Activated CD8-positive, alpha-beta memory T cell treated with anti-CD3 and anti-CD28 coated beads for 24 hours (primary cell): ENCODE measurements at places on chromosomes 13 and 19.

GRCh38 chr13:97136418-97136817 is 85.7 kb upstream of the MBNL2 start:
- no peak for DNase-seq

DNA sequence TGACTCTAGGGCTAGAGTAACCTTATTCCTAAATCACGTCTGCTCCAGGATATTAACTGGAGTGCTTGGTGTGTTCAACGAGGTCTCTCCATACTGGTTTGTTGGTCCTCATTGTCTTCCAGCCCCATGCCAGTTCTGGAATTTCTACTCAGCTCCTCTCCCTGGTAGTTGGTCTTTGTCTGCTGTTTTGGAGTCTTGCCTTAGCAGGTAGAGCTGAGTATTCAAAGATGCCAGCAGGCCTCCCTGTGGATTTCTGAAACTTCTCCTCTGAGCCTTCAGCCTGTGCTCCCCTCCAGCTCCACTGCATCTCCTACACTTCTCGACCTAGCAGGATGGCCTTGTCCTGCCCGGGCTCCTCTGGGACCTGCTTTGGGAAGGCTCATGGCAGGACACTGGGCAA is 25.5 kb downstream of the SOX1 start:
- DNase-seq, result no peak

- DNase-seq, result no peak
Observed at GRCh38 chr13:47337781-47338507, 441.1 kb upstream of the HTR2A start.

- DNase-seq, result peak; percentile 19
Observed at GRCh38 chr13:110303644-110304043, 3.3 kb downstream of the COL4A1 start.

DNA sequence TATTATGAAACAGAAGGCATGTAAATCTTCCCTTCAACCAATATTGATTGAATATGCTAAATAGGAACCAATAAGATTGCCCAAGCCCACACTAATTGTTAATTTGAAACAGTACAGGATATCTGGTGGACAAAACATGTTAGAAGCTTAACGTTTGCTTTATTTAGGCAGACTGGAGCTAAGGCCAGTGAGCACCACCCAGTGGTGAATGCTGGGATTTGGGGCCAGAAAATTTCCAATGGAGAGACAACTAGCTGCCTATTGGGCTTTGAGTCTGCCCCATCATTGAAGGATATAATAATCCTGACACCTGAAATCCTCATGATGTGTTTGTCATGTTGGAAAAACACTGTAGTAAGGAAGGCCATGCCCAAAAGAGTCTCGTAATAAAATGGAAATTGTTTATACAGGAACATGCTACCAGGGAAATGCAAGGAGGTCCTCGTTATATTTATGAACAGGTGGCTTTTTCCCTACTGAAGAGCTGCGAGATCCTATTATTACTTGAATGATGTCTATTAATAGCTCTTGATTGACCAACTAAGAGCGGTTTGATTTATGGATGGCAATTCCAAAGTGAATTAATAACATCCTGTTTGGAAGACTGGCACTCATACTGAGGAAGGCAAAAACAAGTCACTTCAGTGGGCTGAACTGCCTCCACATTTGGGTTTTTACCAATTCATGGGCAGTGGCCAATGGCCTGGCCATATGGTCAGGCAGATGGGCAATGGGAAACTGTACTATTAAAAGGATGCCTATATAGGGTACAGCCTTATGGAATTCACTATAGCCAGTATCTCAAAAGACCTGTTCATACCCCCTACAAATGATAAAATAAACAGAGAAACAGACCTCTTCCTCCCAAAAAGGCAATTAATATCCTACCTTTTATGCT is 8.7 kb downstream of the SIGLECL1 start:
- DNase-seq, result peak; percentile 63

GRCh38 chr13:23427881-23428528 is 5.5 kb downstream of the SACS start:
- no peak for DNase-seq

- DNase-seq, result peak; percentile 79
Observed at GRCh38 chr19:10260141-10260584, 8.1 kb downstream of the MRPL4 start.

GRCh38 chr19:12331211-12331941 is 2.1 kb downstream of the ZNF563 start:
- DNase-seq, result peak; percentile 79

DNA sequence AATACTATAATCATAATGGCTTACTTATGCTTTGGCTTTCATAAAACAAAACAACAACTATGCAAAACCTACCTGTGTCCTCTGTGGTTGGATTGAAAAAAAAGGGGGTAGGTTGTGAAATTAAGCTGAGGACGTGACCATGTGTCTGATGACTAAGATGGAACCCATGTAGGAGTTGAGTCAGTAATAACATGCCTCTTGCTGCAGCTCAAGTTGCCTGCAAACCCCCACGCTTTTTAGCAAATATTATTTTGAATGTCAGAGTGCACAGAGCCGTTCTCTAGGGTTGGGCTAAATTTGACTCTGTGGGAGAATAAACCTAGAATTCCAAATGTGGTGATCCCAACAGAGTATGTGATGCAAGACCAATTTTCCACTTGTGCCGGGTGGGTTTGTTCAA is 209.3 kb downstream of the KCNRG start:
- no peak for DNase-seq

DNA sequence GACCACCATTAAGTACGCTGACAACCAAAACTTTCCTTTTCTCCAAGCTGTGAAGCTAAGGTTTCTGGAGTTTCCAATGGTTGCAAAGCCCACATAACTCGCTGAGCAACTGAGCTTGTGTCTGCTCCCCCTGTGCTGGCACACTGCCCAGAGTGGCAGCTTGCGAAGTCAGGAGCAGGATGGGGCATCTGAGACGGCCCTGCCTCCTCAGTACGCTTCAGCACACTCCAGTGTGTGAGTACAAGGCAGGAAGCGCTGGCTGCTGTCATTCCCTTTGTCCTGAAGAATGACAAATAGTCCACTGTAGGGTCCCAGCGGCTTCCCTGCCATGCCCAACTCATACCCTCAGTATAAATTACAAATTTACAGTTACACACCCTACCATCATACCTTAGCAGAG is 51.5 kb downstream of the SKA3 start:
- DNase-seq, result no peak

DNA sequence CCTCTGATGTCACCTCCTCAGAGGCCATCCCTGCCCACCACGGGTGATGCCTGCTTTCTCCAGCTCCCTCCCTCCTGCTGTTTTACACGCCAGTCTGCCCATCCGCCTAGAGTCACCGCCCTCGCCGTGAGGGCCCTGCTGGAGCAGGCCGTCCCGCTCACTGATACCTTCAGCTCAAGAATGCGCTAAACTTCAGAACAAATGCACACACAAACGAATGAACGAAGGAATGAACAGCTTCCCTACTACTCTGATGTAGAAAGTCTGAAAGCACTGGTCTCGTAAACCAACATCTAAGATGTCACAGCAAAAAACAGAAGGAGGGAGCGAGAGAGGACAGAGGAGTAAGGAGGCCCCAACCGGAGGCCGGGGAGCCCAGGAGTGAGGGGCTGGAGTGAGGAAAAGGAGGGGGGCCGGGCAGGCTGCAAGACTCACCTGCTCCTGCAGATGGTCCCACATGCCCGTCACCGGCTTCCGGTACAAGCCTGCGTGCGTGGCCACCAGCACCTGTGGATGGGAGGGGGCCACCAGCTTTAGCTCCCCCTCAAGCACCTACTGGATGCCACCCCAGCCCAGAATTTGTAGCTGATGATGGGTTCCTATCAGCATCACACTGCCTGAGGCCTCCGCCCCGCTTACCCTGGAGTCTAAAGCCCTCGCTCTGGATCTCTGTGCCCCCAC is 4.0 kb downstream of the PNKP start:
- DNase-seq, result no peak

DNA sequence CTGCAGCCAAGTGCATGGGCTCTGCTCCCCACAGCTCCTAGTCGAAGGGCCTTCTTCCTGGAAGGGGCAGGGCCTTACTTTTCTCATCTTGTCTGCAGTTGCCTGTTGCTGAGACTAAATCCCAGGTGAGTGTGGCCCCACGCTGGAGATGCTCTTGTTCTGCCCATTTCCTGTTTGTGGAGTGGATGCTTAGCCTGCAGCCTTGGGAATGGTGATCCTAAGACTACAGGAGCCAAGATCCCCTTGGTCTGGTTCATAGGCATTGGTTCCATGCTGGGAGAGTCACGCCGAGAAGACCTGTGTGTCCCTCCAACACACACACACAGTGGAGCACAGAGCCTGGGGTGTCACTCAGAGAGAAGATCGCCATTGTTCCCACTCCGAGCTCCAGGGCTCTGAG is 23.5 kb downstream of the CFAP97D2 start:
- DNase-seq, result no peak

- no peak for DNase-seq
Observed at GRCh38 chr13:73187106-73187505, 128.3 kb downstream of the KLF5 start.

GRCh38 chr13:44876782-44877324 is 112.4 kb downstream of the NUFIP1 start:
- no peak for DNase-seq

- no peak for DNase-seq
Observed at GRCh38 chr13:70188567-70188966, 80.3 kb upstream of the KLHL1 start.

GRCh38 chr13:105960326-105960725 is 575.1 kb downstream of the EFNB2 start:
- no peak for DNase-seq

- DNase-seq, result no peak
Observed at GRCh38 chr13:94914895-94915294, 202.6 kb upstream of the SOX21 start.

GRCh38 chr19:47274891-47275761 is 441 bp downstream of the INAFM1 start:
- DNase-seq, result no peak

- DNase-seq, result no peak
Observed at GRCh38 chr19:9836021-9836420, 903 bp downstream of the PIN1 start.

GRCh38 chr13:112107289-112107688 is 40.3 kb downstream of the SOX1 start:
- DNase-seq, result no peak

- no peak for DNase-seq
Observed at GRCh38 chr13:46213242-46213641, 1.5 kb downstream of the LRRC63 start.

- no peak for DNase-seq
Observed at GRCh38 chr19:36225219-36225892, 10.4 kb downstream of the ZNF146 start.
